ENCODE measurements at places on chromosomes 13 and 19.

- DNase-seq, result no peak
These were observed 5.4 kb downstream of the TMEM161A start for GRCh38 chr19:19132912-19133311.

- DNase-seq, result peak; percentile 75
These were observed 43.0 kb upstream of the HNRNPA1L2 start for GRCh38 chr13:52599037-52599847.

GRCh38 chr13:48944221-48944620 lies 31.5 kb upstream of the FNDC3A start:
- no peak for DNase-seq

DNA sequence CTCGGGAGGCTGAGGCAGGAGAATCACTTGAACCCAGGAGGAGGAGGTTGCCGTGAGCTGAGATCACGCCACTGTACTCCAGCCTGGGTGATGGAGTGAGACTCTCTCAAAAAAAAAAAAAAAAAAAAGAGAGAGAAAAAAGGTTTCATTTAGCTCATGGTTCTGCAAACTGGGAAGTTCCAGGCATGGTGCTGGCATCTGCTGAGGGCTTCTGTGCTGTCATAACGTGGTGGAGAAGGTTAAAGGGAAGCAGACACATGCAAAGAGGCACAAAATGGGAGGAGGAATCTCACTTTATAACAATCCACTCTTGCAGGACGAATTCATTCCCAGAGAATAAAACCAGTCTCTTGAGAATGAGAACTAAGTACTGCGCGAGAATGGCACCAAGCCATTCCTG lies 34.9 kb upstream of the SIAH3 start:
- no peak for DNase-seq

GRCh38 chr13:47110833-47111240 lies 214.0 kb upstream of the HTR2A start:
- DNase-seq, result no peak

GRCh38 chr13:23634897-23635296 lies 64.7 kb downstream of the TNFRSF19 start:
- DNase-seq, result no peak

DNA sequence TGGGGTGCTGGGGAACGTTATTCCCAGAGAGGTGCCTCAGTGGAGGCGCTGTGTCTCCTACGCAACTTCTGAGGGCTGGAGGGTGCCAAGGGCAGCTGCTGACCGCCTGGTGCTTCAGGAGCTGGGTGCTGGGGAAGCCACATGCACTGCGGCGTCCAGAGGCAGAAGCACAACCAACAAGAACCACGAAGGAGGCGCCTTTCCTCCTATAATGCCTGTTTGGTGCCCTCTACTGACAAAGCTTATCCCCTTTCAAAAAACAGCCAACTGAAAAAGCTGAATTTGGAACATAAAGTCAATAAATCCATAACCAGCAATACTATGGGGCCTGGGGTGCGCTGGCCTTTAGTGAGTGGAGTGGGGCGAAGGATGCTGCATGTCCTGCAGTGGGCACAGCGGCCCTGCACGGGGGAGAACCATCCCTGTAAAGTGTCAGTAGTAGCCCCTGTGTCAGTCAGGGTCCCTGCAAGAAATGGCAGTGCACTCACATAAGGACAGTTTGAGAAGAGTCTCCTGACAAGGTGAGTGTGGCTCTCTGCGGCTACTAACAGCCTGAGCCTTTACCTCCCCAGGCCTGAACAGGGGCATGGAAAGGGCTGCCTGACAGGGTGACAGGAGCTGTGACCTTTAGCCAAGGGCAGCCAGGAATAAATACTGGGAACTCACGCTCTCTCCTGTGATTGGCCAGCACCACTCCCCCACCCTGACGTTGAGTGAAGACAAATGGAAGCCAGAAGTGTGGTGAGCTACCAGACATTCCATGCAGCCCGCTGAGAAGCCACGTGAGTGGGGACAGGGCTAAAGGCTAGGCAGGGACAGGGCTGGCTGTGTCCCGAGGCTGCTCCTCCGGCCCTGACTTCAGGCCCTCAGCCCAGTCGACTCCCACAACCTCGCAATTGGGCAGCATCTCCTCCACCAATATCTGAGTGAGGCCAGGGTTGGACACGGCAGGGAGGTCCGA lies 4.5 kb upstream of the B3GNT8 start:
- DNase-seq, result no peak

DNA sequence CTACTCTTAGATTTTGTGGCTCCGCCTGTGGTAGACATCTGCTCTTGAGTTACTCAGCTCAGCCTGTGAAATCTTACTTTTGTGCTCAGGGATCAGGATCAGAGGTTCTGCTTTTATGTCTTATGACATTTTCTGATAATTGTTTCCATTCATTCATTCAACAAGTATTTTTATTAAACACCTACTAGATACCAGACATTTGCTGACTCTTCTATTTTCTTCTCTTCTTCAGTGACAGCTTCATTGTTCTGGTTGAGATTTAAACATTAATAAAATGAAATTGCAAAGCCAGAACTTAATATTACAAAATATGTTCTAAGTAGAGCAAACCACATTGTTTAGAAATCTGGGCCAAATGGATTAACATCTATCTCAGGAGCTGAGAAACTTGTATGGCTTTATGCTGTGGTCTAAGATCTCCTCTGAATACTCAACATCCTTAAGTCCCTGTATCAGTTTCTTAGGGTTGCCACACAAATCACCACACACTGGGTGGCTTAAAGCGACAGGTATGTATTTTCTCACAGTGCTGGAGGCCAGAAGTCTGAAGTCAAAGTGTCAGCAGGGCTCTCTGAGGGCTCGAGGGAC lies 15.8 kb upstream of the MICU2 start:
- no peak for DNase-seq

GRCh38 chr13:28467034-28467433 lies 27.9 kb downstream of the FLT1 start:
- DNase-seq, result no peak

DNA sequence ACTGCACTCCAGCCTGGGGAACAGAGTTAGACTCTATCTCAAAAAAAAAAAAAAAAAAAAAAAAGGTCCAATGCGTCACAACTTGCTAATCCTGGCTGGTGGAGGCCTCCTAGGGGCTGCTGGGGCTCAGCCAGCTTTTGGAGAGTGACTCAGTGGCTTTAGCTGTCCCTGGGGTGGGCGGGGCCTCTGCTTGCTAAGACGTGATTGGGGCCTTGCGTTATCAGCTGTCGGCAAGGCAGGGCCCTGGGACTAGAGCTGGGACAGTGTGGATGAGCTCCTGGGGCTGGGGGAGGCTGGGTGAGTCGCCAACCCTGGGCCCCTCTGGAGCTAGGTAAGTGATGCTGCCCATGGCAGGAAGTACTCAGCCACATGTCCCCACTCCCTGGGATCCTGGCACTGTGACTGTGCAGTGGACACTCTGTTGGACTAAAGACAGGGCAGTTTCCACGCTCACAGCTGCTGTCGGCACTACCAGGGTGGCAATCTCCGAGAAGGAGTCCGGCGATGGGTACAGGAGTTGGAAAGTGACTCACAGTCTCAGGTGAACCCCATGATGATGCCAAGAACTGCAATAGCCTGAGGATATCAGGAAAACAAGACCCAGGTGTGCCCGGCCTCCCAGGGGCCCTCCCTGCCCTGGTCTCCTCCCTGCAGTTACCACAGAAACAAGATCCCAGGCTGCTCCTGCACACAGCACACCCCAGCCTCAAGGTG lies 32.2 kb downstream of the F2RL3 start:
- no peak for DNase-seq

GRCh38 chr19:51480590-51480989 lies 2.3 kb downstream of the CEACAM18 start:
- DNase-seq, result no peak

Measured in NCI-H1092 treated with DMSO at 0.1 percent for 48 hours (cell line).